ENCODE measurements at places on chromosomes 1 and 21.

- DNase-seq: no peak
Observed at GRCh38 chr1:24173638-24174575, 13.2 kb downstream of the IFNLR1 start.

DNA sequence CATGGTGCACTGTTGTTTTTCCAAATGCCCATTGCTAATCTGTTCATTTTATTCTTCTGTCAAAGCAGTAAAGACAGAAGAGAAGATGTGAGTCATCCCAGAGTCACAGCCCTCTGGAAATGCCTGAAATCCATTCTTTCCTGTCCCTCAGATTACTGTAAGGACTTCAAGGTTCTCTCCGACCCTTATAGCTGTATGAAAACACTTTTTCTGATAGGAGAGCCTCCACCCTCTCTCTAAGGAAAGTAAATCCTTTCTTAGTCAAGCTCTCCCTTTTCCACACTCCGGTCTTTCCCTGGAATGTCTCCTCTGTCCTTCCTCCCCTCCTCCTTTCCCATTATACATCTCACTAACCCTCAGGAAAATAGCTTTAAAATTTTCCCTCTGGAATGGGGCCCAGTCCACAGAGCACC is 3.5 kb upstream of the PRDX6 start:
- no peak for DNase-seq

DNA sequence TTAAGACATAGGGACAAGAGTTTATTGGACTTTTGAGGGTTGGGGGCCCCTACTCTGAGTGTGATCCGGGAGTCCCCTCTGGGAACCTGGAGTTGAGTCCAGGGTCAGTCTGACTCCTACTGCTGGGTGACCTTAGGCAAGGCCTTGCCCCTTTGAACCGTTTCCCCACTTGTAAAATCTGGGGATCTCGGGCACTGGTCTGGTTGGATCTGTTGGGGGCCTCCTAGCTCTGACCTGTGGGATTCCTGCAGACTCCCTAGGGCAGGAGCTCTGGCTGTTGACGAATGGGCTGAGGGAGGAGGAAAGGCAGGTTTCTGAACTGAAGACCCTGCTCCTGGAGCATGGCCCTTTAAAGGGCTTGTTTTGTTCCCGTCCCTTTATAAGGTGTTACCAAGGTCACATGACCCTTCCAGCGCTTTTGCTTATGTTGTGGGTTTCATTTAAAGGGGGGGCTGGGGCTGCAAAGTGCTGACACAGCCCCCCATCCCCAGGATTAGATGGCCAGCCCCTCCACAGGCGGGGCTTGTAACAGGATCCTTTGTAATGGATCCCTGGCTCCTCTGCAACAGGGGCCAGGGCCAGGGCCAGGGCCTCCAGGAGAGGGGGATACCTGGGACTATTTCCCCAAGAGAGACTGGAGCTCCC is 50.7 kb downstream of the YARS1 start:
- no peak for DNase-seq

- no peak for DNase-seq
Observed at GRCh38 chr1:3564921-3565831, 46.1 kb downstream of the MEGF6 start.

DNA sequence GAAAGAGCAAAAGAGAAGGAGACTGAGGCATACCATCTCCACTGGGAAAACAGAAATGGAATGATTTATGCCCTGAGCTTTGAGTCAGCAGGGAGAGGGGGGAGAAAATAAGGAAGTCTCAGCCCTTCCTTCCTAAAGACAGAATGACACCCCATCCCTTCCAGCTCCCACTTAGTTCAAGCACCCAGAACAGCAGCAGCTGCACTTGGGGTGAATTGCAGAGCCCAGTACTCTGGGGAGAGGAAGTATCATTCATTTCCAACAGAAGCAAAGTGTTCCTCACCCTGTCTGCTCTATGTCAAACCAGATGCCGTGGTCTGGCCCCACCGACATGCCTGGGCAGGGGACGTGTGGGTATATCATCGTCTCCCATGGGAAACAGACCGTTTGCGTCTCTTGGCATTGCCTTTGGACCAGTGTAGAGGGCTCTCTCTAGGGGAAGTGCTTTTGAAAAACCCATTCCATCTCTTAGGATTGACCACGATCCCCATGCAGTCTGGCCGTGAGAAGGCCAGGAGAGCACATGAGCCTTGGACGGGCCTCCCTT is 1.1 kb upstream of the KCNJ15 start:
- no peak for DNase-seq

- peak; percentile 80 for DNase-seq
Observed at GRCh38 chr1:221612047-221612777, 129.7 kb downstream of the DUSP10 start.

GRCh38 chr1:219081943-219082925 is 91.4 kb upstream of the LYPLAL1 start:
- no peak for DNase-seq

DNA sequence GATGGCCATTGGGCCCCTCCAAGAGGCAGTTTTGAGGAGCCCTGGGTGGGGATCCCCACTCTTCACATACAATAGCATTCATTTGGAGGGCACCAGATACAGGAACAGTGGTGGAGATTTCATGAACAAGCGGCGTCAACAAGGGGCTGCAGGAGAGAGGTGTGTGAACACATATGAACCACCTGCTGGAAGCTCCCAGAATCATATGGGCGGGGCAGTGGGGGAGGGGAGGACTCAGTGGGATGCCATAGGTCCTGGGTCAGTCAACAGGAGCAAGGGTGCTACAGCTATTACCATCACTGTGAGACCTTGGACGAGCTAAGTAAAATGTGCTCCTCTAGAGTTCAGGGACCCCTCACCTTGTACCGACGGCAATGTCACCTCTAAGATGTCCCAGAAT is 100.4 kb upstream of the IRF2BP2 start:
- DNase-seq: peak; percentile 67

- no peak for DNase-seq
Observed at GRCh38 chr1:193069748-193070385, 10.5 kb downstream of the RO60 start.

GRCh38 chr1:17770983-17771382 is 15.8 kb downstream of the ACTL8 start:
- DNase-seq: no peak

DNA sequence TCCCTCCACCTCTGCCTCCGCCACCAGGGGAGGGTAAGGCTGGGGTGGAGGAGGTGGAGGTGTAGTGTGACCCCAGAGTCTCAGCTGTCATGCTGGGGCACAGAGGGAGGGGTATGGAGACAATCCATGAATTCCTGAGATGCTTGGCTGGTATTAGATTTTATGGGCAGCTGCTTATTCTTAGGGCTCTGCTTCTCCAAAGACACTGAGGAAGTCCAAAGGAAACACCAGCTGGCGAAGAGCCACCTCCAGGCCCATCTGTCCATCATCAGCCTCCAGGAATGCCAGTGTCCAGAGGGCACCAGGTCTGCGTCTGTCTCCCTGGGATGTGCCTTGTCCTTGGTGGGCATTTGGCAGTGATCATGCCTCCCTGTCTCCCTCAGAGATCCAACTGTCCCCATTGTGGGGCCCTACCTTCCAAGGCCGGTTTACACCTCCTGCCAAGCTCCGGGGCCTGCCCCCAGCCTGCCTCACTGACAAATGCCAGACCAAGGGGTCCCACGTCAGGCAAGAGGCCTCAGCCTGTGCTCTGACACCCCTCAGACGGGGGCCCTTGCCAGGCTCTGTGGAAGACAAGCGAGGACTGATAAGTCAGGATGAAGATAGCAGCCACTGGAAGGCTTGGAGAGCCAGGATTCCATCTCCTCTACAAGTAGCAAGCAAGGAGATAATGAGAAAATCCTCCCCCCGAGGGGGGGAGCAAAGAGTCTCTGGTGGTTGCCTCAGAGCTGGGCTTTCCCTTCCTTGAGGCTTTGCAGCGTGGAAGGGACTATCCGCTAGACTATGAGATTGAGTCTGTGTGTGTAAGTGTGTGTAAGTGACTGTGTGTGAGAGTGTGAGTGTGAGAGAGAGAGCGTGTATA is 1.6 kb downstream of the TNNI1 start:
- DNase-seq: no peak

DNA sequence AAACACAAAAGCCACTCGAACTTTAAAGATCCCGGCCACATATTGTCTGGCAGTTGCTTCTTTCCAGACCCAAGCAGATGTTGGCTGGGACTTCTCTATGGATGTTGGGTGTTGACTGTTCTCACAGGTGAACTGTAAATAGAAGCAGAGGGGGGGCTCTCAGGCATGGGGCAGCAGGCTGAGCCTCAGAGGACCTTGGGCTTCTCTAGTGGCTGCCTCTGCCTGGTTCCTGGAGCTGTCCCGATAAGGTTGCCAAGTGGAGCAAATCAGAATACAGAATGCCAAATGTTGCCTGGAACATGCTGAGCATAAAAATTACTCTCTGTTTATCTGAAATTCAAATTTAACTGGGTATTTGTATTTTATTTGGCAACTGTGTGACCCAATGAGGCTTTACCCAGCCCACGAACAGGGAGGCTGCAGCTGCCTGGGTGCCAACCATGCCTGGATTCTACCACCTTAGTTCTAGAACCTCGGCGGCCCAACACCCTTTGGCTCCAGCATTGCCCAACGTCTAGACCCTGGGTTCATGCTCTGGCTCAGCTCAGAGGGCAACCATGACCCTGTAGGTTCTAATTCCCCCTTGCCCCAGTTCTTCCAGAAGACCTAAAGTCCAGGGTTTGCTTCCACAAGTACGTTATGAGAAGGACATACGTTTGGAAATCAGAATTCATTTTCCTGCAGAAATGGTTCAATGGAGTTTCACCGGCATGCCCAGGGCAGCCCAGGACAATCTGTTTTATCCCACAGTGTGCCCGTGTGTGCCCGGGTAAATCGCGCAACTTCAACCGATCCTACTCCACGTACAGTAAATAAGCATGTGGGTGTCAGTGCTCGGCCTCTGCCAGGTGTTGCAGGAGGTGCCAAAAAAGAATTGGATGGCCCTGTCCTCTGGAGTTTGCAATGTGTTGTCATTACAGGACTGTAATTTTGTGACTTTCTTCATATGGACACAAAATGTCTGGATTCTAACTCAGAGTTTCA is 5.4 kb upstream of the SLC45A1 start:
- DNase-seq: no peak

DNA sequence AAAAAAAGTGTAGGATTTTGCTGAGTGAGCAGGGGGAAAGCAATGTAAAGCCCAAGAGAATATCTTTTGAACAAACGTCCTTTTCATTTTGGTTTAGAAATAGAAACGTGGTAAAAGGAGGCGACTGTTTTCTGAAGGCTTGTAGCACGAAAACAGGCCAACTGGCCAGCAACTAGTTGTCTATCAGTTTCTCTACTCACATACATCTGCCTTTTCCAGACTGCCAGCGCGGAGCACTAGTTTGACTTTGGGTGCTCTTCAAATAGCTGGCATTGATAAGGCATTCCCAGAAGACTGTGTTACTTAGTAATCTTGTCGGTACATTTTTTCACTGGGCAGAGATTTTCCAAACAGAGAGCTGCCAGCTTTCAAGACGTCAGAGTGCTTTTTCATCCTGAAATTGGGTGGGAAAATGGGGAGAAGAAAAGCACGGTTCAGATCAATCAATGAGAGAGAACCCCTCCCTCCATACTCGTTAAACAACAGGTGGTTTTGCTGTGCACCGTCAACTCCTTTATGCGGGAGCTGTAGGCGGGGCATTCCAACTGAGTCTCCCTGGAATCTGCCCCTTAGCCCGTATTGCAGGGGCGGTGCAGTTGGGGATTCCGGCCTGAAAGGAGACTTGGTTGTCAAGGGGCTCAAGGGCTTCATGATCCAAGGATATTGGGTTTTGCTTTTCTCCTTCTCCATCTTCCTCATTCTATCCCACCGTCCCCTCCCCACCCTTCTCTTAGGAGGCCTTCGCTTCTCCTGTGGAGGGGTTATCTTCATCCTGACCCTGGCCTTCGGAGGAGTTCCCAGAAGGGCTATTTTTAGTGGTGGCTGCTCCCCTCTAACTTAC is 884 bp upstream of the LRRC8C start:
- no peak for DNase-seq

DNA sequence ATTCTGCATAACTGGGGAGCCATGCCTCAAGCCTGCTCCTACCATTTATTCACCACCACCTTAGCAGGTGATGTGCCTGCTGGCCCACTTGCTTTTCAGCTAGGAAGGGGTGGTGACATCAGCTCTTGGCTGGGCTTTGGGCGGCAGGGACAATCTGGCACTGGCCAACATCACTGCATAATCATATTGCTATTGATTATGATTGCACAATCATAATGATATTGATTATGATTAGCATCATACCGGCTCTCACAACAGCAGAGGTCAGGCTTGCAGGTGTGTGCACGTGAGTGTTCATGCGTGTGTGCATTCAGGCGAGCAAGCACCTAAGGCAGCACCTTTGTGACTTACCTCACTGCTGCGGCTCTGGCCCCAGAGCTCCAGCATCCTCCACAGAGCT is 273.8 kb downstream of the AJAP1 start:
- DNase-seq: no peak

GRCh38 chr1:243621973-243622372 is 228.1 kb downstream of the AKT3 start:
- no peak for DNase-seq

GRCh38 chr1:99818063-99818699 is 32.0 kb upstream of the AGL start:
- DNase-seq: no peak

DNA sequence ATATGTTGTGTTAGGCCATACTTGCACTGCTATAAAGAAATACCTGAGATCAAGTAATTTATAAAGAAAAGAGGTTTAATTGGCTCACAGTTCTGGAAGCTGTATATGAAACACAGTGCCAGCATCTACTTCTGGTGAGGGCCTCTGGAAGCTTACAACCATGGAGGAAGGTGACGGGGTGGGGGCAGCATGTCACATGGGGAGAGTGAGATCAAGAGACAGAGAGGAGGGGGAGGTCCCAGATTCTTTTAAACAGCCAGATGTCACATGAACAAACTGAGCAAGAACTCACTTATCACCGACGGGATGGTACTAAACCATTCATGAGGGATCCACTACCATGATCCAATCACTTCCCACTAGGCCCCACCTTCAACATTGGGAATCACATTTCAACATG is 42.6 kb downstream of the TESK2 start:
- no peak for DNase-seq

- no peak for DNase-seq
Observed at GRCh38 chr1:41860214-41860613, 58.5 kb downstream of the HIVEP3 start.

- DNase-seq: no peak
Observed at GRCh38 chr1:248697907-248698306, 4.7 kb downstream of the OR14I1 start.

GRCh38 chr1:114152089-114152507 is 1.6 kb downstream of the SYT6 start:
- DNase-seq: no peak

GRCh38 chr1:55580845-55581332 is 365.7 kb upstream of the USP24 start:
- peak; percentile 54 for DNase-seq
